ENCODE measurements at places on chromosomes 4 and X.

- DNase-seq, result no peak
These were observed 3.2 kb downstream of the PRRG3 start for GRCh38 chrX:151698485-151698884.

DNA sequence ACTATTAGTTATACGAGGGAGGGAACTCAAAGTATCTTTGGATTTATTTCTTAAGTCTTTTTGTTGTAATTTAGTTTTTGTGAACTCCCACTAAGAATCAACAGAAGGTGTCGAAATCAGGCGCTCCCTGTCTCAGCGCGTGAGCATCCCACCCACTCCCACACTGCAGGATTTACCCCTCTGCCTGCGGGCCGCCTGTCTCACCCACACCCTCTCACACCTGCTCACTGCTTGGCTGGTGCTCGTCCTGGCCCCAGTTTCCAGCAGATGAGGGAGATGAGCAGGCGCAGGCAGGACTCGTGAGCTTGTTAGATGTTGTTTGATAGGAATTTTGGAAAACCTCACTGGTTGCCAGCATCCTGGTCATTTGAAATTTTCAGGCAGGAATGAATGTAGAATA lies 20.8 kb upstream of the HGFAC start:
- DNase-seq, result no peak

GRCh38 chr4:18106620-18107019 lies 85.1 kb upstream of the LCORL start:
- DNase-seq, result no peak

DNA sequence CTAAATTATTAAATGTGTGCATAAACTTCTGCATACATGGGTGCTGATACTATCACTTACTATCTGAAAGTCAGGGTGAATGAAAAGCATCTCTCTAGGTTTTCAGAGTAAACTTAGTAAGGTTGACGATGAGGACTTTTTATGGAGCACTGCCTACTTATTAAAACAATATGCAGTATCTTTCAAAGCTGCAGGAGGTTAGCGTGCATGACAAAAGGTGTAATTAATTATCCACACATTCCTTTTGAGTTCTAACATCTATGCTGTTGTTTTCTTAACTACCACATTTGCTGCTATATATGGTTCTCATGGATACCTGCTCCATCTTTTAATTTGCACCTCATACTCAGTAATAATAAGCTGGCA lies 256.2 kb downstream of the FSTL5 start:
- DNase-seq, result no peak

GRCh38 chrX:119622356-119623232 lies 16.4 kb upstream of the NKRF start:
- no peak for DNase-seq

- DNase-seq, result no peak
These were observed 42.3 kb downstream of the AFF2 start for GRCh38 chrX:148542481-148543255.

- peak; percentile 43 for DNase-seq
These were observed 17.8 kb downstream of the SRD5A3 start for GRCh38 chr4:55363691-55364351.

GRCh38 chrX:87516717-87517121 lies 883 bp upstream of the KLHL4 start:
- DNase-seq, result no peak

- no peak for DNase-seq
These were observed 37.0 kb downstream of the FNIP2 start for GRCh38 chr4:158805635-158806471.

DNA sequence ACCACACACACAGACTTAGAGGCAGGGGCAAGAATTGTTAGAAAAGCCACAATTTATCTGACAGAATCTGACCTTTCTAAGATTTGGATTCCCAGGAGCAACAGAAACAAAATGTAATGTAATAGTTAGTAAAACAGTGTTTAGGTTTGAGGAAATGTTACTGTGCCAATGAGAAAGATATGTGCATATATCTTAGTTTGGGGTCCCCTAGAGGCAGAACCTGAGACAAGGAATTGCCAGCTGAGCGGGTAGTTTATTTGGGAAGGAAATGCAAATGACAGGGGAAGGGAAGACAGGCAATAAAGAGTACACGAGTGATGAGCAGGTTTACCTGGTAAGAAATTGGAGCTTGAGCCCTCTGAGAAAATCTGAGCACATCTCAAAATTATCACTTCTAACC lies 31.3 kb upstream of the DDX53 start:
- DNase-seq, result no peak

DNA sequence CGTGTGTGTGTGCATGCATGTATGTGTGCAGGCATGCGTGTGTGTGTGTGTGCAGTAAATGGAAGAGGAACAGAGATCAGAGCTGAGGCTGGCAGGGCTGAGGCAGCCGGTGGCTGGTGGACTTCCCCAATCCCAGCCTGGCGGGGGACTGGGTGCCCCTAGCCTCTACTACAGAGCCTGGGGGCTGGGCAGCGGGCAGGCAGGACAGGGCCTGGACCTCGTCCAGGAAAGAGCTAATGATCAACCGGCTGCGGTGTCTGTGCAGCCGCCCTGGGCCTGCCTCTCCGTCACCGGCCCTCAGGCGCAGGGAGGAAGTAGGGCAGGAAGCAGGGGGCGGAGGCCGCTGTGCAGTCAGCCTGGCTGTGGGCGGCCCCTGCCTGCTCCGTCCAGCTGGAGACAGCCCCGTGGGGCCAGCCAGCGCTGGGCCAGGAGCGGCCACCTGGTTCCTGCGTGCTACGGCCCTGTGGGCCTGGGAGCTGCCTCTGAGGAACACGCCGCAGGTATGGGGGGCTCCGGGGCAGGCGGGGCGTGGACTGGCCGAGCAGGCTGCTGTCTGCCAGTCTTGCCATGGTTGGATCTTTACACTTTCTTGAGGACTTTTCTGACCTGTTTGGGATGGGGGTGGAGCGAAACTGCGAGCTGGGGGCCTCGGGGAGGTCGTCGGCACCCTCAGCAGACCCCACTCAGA lies at the start of gene SH3TC1:
Gene SH3TC1, plus strand, starts transcription at position 385 of the 688 bp plus-strand sequence. CDS start 5,905 bp downstream, outside the sequence.
- DNase-seq, result peak; percentile 91

GRCh38 chrX:9188117-9188516 lies 154.2 kb upstream of the FAM9B start:
- DNase-seq, result no peak

- no peak for DNase-seq
These were observed 24.4 kb downstream of the CDKL2 start for GRCh38 chr4:75605928-75606327.

- no peak for DNase-seq
These were observed 243.8 kb downstream of the ADGRL3 start for GRCh38 chr4:61443813-61444510.

DNA sequence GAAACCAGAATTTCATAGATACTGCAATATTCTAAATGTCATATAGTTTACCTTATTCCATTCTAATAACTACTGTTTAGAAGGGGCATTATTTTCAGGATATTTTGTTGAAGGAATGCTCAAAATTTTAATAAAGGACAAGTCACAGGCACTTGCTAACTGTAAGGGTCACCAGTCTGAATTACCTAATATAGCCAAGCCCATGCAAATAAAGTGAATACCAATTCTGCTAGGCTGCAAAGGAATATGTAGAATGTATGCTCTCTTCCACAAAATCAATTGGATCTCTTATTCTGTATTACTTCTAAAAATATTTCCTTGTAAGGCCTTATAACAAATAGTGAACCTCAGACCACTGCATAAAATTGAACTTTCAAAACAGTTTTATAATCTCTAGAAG lies 52.3 kb upstream of the FAT4 start:
- no peak for DNase-seq

DNA sequence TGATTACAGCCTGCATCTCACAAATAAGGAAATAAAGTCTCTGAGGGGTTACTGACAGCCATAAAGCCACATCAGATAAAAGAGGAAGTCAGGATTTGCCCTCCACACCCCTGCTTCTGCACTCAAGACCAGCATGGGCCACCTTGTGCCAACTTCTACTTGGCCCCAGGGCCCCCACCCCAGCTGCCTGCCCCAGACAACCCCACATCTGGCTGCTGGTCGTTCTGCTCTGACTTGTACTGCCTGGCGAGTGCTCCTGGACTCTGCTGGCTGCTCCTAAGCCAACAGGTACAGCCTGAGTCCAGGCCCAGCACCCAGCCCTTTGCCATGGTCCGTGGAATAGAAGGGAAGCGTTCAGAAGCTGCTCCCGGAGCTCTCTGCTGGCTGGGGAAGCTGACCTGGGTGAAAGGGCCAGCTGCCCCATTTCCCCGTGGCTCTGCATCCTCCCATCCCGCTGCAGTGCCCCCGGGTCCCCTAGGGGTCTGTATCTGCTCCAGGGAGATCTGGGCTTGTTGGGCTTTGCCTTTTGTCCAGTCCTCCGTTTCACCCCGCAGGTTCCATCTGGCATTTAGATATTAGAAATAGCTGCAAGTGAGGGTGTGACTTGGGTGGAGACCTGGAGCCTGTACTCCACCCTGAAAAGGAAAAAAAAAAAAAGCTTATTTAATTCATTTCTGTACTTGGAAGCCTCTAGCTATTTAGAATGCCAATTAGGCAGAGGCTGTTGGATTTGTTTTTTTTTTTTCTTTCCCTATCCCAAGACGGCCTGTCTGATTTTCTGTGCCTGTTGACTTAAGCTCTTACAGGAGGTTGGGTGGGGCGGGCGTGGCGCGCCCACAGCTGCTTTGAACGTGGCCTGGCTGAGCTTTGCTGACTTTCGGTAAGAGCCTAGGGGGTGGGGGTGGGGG lies 194.7 kb downstream of the PTTG2 start:
- DNase-seq, result no peak

GRCh38 chr4:173057901-173058300 lies 110.7 kb upstream of the GALNT7 start:
- no peak for DNase-seq

DNA sequence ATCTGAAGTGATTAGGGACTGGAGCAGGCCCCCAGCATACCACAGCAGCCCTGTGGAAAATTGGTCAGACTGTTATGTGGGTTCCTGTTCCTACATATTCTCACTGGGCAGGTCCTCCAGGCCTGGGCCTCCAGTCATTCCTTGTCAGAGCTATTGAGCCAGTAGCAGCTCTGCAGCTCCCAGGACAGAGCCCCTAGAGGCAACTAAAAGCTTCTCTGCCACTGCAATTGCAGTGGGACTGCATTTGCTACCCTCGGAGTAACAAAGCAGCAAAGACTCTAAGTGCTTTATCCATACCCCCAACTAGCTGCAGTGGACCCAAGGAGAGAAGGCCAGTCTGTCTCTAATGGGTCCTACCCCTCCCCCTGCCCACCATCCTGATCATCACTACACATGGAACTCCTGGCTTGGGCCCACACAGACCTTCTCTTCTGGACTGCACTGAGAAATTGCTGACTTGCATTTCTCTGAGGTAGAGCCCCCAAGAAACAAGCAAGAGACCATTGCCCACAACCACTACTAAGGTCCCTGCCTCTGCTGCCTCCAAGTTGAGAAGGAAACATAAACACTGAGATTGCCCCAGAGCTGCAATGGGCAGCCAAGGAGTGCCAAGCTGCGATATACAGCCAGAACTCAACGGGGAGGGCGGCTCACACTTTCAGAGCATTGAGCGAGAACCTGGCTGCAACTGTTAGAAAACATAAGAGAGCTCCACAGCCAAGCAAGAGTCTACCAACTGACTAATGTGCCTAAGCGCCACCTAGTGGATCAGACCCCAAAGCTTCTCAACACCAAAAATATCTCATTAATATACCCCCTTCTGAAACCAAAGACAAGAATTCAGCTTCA lies 738.7 kb upstream of the NDST4 start:
- no peak for DNase-seq

GRCh38 chrX:125132274-125132673 lies 187.4 kb upstream of the TEX13C start:
- no peak for DNase-seq

DNA sequence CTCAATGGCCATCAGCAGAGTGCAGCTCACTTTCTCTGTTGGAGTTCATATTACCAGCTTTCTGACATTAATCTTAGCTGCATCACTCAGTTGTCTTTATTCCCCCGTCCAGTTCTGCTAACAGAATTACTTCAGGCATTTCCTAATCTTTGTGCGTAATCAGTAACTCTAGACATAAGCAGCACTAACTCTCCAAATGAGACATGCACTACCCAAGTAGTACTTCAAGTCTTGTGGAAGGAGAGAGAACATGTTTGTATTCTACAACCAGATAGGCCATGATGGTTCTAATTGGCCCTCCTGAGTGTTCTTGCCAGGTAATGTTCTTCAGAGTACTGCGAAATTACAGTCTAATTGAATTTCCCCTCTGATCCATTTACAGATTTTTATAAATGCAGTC lies 448.5 kb upstream of the RPS6KA3 start:
- no peak for DNase-seq

GRCh38 chr4:6116696-6117285 lies 83.6 kb downstream of the JAKMIP1 start:
- DNase-seq, result no peak

DNA sequence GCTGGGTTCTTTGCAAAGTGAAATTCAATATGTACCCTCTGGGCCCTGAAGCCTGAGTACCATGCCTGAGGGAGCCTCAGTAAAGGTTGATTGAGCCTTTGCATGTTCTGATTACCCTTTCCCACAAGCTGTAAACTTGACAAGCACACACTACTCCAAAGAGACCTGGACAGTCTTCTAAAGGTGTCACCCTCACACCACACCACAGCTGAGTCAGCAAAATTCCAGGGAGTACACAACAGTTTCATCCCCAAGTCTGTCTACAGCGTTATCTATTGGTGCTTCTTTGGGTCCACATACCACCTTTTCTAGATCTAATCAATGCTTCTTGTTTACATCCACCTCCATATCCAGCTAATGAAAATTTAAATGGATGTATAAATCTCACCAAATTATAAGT lies 180.8 kb downstream of the AMELX start:
- no peak for DNase-seq

- DNase-seq, result no peak
These were observed 3.9 kb downstream of the BMP2K start for GRCh38 chr4:78780093-78780492.

DNA sequence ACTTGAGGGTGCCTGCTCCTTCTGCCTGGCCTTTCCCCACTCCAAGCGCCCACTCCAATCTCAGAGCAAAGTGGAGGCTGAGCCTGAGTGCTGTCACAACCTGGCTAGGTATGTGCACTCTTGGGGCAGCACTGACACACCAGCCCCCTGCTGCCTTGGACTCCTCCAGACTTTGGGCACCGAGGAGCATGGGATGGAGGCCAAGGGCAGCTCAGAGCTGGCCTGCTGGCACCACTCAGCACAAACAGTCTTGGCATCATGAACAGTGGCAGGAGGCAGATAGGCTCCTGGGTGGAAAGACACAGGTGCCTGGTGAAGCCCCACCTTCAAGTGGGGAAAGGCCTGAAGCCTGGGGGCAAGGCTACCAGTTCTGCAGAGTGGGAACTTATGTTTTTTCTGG lies 91.8 kb downstream of the KCNIP4 start:
- no peak for DNase-seq

Measured in right atrium auricular region (tissue), 2 donors.